ENCODE measurements at places on chromosomes 4 and X.

GRCh38 chrX:136496186-136496763 is 1.1 kb upstream of the HTATSF1 start:
- DNase-seq: no peak

DNA sequence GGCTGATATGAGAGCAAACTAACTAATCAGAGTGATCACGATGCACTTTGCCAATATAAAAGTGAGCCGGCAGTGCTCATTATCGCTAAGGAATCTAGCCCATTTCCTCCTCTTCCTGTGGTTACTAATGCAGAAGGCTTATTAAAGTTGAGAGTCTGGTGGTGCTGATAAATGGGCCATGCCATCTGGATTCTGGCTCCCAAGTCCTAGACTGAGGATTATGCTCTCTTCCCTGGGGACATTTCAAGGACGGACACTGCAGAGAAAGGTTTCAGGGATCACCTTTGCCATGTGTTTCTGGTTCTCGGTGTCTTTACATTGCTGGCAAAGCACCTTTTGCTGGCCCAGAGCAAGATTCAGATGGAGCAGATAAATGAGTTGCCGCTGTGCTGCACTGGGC is 85.3 kb downstream of the RTL5 start:
- DNase-seq: no peak

DNA sequence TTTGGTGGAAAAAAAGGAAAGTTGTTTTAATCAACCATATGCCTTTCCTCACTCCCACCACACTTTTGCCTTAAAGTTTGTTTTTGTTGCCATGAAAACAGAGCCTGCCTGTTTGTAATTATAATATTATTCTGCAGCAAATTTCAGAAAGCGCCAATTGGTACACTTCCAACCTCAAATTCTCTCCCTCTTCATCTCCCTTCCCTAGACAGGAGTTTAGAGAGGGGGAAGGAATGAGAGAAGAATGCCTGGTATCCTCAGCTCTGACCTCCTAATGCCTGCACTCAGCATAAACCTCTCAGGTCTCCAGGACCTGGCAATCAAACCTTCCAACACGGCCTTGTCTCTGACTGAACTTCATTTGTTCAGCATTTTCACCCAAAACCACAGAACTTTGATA is 138.4 kb upstream of the HCCS start:
- no peak for DNase-seq

DNA sequence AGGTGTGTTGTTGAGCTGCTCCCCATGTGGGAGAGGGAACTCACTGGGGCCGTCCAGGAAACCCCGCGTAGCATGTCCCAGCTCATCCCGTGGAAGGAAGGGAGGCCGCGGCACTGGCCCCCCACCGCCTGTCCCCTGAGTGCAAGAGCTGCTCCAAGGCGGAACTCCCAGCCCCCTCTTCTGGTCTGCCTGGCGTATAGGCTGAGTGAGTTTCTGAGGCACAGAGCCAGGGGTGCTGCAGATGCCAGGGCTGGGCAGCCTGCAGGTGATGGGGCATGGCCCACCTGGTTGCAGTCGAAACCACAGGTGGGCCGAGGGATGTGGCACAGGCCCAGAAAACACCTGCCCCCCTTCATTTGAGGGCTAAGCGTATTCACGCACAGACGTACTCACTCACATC is 49.6 kb downstream of the ABLIM2 start:
- no peak for DNase-seq

DNA sequence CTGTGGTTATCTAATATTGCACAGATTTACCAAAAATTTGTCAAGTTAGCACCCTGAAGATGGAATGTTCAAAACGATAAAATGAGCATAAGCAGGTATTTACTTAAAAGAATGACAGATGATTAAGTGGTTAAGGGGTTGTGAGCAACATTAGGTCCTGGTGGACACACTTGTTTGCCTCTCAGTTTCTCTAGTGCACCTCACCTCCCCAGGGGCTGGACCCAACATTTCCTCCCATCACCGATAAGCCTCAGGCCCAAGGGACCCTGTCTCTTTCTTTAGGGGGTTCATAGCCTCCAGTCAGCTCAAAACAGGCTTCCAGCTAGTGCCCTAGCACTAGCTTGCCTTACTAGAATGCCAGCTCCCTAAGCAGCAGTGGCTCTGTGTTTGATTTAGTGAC is 88.0 kb downstream of the ATP11C start:
- DNase-seq: no peak

GRCh38 chr4:68617003-68617698 is 41.0 kb upstream of the UGT2B17 start:
- DNase-seq: no peak

Data from activated CD4-positive, alpha-beta T cell treated with anti-CD3 and anti-CD28 coated beads, Interleukin-2, amount 50 U/mL, for 16 hours (primary cell).